Epithelial cell of esophagus (primary cell): ENCODE measurements at places on chromosomes 6 and 20.

DNA sequence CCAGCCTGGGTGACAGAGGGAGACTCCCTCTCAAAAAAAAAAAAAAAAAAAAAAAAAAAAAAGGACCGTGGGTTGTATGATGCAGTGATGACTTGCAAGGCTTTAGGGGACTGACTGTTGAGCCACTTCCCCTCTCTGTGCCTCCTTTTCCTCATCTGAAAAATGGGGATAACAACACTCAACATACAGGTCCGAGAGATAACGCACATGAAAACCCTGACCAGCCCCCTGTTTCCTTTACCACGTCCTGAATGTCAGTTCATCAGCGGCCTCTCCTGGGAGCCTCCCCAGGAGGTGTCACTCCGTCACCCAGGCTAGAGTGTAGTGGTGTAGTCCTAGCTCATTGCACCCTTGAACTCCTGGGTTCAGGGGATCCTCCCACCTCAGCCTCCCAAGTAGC is 3.9 kb downstream of the SLA2 start:
- no peak for DNase-seq

DNA sequence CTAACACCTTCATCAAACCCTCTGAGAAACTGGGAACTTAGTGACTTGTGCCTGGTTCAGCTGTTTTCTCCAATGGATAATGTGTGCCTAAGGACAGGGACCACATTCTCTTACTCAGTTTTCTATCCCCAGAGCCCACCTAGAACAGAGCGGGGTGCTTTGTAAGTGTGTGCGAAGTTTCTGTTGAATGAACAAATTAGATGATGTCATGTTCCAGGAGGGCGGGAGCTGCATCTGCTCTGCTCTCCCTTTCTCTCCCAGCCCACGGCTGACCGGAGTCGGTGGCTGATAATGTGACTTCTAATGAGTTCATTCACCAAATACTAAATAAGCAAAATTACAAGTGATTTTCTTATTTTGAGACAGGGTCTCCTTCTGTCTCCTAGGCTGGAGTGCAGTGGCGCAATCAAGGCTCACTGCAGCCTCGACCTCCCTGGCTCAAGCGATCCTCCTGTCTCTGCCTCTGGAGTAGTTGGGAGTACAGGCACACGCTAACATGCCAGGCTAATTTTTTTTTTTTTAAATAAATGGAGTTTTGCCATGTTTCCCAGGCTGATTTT is 60.7 kb upstream of the FNDC1 start:
- DNase-seq = no peak

DNA sequence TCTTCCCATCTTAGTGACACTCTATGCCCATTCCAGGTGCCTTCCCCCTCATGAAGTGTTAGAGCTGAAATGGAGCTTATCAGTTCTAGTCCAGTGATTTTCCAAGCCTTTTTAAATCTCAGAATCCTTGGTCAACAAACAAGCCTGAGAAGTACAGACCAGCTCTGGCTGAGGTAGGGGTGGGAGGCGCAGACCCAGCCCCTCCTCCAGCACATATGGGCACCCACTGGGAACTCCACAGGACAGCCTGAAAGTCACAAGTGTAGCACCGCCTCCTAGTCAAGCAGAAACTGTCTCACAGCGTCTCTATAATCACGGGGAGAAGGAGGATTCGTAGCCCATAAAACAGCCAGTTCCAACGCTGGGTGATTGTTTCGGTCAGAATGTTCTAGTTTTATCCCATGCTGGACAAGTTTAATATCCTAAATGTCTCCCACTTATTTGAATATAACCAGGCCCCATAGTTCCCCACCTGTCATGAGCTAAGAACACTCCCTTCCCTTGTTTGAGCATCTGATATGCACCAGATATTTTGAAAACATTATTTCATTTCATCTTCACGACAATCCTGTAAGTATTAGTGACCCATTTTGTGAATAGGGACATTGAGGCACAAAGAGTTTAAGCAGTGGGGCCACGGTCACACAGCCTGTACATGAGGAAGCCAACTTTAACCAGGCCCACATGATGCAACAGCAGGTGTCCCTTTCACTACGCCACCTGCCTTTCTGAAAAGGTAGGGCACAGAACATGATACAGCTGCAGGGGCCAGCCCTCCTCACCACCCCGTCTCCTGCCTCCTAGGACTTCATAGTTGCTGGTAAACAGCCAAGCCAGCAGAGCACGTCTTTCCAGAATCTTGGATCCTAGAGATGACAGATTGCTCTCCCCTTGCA is 40.1 kb downstream of the TRAF3IP2 start:
- peak; percentile 49 for DNase-seq

- peak; percentile 63 for DNase-seq
Measured at GRCh38 chr6:23637296-23637695, 488.7 kb upstream of the NRSN1 start.

DNA sequence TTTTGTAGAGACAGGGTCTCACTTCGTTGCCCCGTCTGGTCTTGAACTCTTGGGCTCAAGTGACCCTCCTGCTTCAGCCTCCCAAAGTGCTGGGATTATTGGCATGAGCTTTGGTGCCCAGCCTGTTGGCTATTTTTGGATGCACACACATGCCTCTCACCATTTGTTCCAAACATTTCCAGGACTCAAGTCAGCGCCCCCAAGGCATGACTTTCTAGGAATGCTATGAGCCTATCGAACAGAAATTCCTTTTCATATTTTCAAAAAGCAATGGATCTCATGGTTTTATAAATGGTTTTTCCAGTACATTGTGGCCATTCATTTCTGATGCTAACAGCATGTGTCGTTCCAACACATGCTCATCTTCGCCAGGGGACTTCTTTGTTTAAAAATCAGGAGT is 119.3 kb upstream of the NAA20 start:
- peak; percentile 27 for DNase-seq

DNA sequence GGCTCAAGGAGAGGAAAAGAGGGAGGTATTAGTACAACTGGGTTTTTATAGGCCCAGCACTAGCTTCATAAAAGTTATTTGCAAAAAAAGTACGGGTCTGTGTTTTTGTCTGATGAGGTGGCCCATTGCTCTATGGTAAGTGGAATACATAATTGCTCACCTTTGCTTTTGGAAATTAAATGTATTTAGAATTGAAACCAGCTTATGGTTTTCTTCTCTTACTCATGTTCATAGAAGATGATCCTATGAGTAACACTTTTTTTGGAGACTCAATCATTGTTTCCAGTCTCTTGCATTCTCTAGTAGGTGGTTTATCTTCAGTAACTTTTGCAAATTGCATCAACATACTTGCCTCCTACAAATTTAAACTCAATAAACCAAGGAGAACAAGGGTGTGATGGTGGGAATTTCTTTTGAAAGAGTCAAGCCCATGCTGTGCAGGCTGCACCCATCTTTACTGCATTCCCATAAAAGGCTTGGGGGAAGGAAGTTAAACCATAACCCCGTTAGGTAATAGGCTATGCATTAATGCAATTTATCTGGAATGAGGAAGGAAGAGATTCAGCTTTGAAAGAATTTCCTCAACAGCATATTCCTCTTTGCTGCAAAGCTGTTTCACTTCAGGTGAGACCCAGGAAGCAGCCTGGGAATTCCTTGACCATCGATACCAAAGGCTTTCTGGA is 48.5 kb upstream of the EDN1 start:
- peak; percentile 72 for DNase-seq

- no peak for DNase-seq
Measured at GRCh38 chr6:52143551-52143950, 42.6 kb upstream of the IL17A start.

DNA sequence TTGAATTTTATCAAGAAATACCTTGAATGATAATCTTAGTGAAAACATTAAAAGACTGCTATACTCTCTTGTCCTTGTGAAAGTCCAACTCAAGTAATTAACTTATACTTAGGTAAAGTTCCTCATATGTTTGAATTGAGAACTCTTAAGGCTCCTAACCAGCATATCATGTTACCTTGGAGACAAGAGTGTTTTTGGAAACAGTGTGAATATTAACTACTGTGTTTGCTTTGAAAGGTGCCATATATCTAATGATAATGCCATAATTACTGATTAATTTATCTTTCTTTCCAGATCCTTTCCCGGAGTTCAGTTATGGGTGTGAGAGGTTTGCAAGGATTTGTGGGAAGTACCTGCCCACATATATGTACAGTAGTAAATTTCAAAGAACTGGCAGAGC is 10.5 kb downstream of the FAM120B start:
- no peak for DNase-seq

- no peak for DNase-seq
Measured at GRCh38 chr6:104959026-104959858, 2.3 kb downstream of the LIN28B start.

GRCh38 chr20:1332749-1333300 is 3.9 kb upstream of the SDCBP2 start:
- DNase-seq = no peak
